ENCODE measurements at places on chromosomes 11 and 22.

GRCh38 chr22:42664976-42665831 lies 16.0 kb upstream of the CYB5R3 start:
- DNase-seq: no peak

- no peak for DNase-seq
Observed at GRCh38 chr11:27707676-27708075, 7.4 kb upstream of the BDNF start.

DNA sequence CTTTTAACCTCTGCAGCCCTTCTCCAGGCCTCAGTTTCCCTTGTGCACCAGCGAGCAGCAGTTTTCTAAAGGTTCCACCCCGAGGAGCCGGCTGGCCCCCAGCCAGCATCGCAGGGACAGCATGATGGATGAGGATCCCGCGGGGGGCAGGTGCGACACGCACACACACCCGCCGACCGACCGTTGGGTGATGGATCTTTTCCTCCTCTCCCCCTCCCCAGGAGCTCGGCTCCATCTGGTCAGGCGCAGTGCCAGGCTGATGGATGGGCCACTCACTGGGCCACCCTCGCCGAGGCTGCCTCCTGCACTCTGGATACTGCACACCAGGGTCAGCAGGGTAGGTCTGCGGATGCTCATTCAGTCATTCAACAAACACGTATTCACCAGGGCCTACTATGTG lies 12.8 kb upstream of the CABP7 start:
- DNase-seq: no peak

DNA sequence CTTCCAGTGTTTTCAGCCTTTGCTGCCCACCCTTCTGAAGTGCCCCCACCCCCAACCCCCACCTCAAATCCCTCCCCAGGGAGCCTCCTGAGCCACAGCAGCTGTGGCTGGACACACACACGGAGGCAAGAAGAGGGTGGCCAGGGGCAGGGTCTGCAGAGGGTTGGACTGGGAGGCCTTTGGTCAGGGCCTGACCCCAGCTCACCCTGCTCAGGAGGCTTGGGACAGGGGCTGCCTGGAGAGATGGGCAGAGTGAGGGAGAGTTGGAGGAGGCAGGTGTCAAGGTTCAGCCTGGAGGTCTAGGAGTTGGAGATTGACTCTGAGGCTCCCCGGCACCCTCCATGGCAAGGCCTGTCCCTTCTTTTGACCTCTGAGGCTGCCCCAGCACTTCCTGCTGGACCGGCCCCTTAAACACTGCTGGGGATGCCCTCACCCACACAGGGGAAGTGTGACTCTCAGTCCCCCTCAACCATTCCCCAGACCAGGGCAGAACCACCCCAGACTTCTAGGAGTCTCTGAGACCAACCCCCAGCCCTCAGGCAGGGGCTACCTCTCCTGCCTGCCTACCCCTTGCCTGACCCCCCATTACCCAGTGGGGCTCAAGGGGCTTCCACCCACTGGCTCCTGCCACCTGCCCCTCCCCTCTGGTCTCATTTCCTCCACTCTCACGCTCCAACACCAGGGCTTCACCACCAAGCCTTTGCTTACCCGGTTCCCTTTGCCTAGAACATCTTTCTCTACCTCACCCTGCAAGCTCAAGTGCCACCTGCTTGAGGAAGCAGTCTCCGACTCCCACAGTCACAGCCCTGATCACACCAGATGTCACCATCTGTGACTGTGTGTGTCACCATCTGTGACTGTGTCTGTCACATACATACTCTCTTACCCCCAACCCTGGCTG lies 8.6 kb downstream of the ARAP1 start:
- DNase-seq: no peak

GRCh38 chr11:59801160-59801706 lies 9.3 kb downstream of the MRPL16 start:
- DNase-seq: no peak

DNA sequence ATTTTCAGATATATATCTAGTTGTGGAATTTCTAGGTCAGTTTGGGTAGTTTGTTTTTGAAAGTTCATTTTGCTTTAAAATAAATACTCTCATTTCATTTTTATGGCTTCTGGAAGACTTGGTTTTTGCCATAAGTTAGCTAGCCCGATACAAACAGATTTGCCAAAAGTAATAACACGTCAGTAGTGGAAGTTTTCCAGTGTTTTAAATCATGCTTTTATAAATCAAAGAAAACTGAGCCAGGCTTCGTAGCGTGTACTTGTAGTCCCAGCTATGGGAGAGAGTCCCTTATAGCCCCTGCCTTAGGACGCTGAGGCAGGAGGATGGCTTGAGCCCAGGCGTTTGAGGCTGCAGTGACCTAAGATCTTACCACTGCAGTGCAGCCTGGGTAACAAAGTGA lies 21.7 kb upstream of the MICALL1 start:
- DNase-seq: no peak

DNA sequence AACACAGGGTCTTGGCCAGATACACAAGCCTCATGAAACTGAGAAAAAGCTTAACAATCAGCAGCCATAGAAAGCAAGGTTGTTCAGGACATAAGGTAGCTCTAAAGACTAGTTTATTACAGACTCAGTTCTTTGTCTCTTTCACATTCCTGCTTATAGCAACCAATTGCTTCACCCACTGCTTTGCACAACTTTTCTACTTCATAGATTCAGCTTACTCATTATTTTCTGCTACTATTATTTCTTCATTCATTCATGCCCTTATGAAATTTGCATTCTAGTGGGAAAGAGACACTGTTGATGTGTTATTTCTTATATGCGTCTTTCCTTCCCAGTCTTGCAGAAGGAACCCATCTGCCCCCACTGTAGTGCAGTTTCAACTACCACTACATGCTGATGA lies 4.7 kb downstream of the CCDC34 start:
- no peak for DNase-seq

- DNase-seq: no peak
Observed at GRCh38 chr11:78790784-78791183, 216.1 kb upstream of the NARS2 start.

DNA sequence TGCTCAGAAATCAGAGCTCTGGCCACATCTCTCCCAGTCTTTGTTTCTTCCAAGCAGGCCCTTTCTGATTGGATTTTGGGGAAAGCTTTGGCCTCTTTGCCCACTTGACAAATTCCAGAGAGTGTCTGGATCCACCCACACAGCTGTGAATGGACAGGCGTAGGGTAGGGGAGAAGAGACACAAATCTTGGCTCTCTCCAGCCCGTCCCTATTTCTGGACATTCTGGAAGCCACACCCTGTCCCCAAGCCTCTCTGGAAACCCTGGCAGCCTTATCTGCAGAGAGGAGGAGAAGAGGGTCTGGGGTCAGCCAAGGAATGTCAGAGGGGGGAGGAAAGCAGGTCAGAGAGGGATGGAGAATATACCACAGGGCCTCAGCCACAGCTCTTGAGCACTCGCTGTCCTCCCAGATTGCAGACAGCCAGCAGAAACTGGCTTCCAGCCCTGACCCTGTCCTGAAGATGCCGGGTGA lies 59.5 kb upstream of the WNT11 start:
- no peak for DNase-seq

DNA sequence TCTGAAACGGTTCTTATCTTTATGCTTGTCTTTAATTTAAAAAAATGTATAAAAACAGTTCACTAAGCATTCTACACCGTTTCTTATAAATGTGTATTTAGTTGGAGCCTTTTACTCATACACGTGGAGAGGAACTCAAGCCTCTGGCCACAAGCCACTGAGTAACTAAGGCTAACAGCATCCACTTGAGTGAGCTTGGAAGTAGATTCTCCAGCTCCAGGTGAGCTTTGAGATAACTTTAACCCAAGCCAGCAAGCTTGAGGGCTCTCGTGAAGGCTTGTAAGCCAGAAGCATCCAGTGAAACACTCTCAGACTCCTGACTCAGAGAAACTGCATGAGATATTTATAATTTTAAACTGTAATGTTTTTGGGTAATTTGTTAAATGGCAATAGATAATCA lies 82.6 kb downstream of the ARHGAP20 start:
- DNase-seq: no peak

DNA sequence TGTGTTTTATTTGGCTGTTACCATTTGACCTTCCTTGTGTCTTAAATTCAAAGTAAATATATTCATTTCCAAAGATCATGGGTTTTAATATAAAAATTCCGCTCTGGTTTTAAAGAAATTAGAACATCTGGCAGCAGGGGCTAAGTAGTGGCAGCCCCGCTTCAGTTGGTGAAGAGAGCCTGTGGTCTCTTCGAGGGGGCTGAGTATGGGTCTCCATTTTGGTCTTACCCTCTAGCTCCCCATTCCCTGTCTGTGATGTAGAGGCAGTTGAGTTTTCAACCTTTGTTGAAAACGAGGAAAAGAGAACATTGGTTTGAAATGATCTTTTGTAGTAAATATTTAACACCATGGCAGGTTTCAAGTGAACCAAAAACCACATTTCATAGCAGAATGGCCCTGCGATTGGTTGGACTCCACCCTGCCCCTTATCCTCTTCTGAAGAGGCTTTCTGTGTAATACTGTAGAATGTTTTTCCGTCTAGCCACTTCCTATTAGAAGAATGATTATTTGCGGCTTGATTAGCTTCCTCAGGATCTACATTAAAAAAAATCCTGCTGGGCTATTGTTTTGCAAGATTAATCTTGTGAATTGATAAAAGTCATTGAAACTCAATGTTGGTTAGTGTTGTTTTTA lies 17.7 kb downstream of the APLP2 start:
- no peak for DNase-seq

- DNase-seq: no peak
Observed at GRCh38 chr11:134498326-134499139, 86.5 kb upstream of the B3GAT1 start.

Measured in neural crest cell (in vitro differentiated cells).